ENCODE measurements at places on chromosomes 6 and 20.

GRCh38 chr6:138410972-138411880 is 7.2 kb downstream of the HEBP2 start:
- H3K4me1 ChIP-seq: peaks cover 9% of the 10 kb centered on the region
- no peak overlapping the region for H3K4me3 ChIP-seq
- DNase-seq: no peak
- H3K36me3 ChIP-seq: peaks cover 63% of the 10 kb centered on the region

DNA sequence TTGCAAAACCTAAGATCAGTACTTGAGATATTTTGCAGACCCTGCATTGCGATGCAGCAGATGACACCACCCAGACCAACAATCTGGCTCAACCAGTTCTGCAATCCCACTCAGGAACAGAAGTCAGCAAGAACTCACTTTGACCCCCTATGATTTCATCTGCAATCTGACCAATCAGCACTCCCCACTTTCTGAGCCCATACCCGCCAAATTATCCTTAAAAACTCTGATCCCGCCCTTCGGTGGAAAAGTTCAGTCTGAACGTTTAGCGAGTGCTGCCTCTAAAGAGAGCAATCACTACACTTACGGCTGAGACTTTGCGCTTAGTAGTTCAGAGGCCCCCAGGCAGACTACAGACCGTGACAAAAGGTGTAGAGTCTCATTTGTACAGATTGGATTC is 17.3 kb upstream of the KIAA1586 start:
- H3K4me3 ChIP-seq: no peak overlapping the region
- H3K27ac ChIP-seq: no peak overlapping the region
- no peaks in the 10 kb centered on the region for H3K27me3 ChIP-seq
- no peak for DNase-seq
- H3K36me3 ChIP-seq: peaks cover 19% of the 10 kb centered on the region

DNA sequence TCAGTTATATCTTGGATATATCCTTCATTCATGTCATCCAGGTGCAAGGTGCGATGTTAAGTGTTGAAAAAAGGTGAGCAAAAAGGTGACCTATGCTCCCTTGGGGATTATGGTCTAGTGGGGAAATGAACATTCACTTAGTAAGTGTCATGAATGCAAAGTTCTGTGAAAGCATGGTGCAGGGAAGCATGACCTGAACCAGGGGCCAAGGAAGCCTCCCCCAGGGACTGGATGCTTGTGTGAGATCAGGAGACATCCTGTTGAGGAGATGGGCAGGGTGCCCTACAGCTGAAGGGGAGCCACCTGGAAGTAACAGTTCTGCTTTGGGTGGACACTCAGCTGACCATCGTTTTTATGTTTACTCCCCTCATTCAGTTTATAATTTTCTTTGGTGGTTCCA is 179.5 kb downstream of the SYNDIG1 start:
- H3K4me1 ChIP-seq: peaks cover 9% of the 10 kb centered on the region
- no peak overlapping the region for H3K27ac ChIP-seq
- DNase-seq: no peak
- no peaks in the 10 kb centered on the region for H3K27me3 ChIP-seq
- H3K36me3 ChIP-seq: no peaks in the 10 kb centered on the region
- no peak overlapping the region for H3K4me3 ChIP-seq

- H3K27me3 ChIP-seq: no peaks in the 10 kb centered on the region
- H3K27ac ChIP-seq: no peak overlapping the region
- no peak overlapping the region for H3K4me3 ChIP-seq
- no peak for DNase-seq
These were observed 2.1 kb upstream of the THEMIS start for GRCh38 chr6:127902933-127903332.

DNA sequence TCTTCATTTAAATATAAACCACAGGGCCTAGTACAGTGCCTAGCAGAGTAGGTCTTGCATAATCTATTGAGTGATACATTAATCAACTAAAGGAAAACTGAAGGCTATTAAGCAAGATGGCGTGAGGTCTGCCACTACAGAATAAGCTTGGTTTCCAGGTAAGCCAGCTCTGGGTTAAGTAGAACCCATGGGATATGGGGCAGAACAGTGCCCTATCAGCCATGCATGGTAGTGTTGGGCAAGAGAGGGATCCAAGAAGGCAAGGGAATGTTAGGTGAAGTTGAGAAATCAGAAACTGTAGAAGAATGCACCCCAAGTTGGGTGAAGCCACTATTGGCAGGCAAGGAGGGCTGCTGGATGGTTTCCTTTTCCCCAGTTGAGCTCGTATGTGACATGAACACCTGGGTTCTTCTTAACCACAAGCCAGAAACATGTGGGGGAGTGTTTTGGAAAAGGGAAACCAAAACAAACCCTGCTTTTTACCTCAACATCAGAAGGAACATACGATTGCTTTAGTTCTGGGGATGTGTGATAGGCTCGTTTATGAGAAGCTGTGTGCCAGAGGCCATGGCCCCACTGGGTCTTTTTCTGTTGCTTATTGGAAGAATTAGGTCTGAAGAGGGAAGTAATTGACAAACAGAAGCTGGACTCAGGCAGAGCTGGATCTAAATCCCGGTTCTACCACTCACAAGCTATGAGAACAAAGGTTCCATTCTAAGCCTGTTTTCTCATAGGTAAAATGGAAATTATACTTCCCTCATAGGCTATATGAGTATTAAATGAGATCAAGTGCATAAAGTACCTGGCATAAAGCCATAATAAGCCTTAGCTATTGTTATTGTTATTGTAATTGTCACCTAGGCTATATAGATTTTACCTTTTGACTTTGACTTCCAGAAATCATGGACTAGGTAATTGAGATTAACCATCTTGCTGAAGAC is 33.5 kb downstream of the NEDD9 start:
- peaks cover 88% of the 10 kb centered on the region for H3K4me1 ChIP-seq
- H3K4me3 ChIP-seq: no peak overlapping the region
- no peaks in the 10 kb centered on the region for H3K36me3 ChIP-seq
- no peaks in the 10 kb centered on the region for H3K27me3 ChIP-seq

DNA sequence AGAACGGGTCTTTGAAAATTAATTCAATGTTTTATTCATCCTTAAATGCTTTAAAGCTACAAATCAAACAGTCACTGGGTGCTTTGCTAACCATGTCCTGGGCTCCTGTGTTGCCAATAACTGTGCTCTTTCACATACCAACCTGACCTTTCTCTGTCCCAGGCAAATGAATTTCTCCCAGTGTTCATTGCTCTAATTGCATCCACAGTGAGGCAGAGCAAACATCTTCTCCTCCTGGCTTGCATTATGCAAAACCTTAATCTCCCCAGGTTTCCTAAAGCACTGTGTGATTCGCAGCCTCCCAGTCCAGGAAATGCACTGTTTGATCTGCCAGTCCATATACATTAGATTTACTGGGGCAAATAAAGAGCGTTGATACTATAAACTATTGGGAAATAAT is 219.0 kb downstream of the PREX1 start:
- no peaks in the 10 kb centered on the region for H3K4me1 ChIP-seq
- H3K4me3 ChIP-seq: no peak overlapping the region
- peaks cover 60% of the 10 kb centered on the region for H3K27me3 ChIP-seq
- H3K27ac ChIP-seq: no peak overlapping the region

DNA sequence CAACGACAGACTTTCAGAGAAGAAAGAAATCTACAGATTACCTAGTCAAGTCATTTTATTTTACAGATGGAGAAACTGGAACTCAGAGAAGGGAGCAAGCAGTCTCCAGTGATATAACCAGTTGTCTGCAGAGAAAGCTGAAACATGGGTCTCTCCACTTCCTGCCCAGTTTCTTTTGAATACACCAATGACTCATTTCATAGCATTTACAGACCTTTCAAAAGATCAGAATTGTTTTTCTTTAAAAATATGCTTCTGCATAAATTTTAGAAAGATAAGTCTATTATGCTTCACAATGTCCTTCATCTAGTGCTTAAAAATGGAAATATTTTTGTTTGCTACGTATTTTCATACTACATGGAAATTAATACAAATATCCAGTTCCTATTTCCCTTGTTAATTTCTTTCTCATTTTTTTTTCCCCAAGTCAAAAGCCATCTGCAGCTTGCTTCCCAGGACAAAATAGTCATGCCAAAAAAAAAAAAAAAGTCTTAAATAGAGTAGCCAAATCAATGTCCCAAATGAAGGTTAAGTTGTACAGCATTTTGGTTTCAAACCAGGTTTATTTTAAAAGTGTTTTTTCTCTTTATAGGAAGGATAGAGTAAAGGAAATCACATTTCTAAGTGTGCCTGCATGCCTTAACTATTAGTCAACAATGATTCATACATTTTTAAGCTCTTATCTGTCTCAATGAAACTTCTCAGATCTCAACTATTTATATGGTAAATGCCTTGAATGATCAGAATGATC is 36.9 kb downstream of the ARHGAP18 start:
- H3K4me1 ChIP-seq: peaks cover 53% of the 10 kb centered on the region
- no peak for DNase-seq
- H3K36me3 ChIP-seq: no peaks in the 10 kb centered on the region
- no peaks in the 10 kb centered on the region for H3K27me3 ChIP-seq
- H3K27ac ChIP-seq: peak overlapping the region; percentile 93

GRCh38 chr6:11272491-11273192 is 40.2 kb upstream of the NEDD9 start:
- no peak overlapping the region for H3K27ac ChIP-seq
- H3K27me3 ChIP-seq: no peaks in the 10 kb centered on the region
- H3K4me1 ChIP-seq: peaks cover 18% of the 10 kb centered on the region
- H3K36me3 ChIP-seq: no peaks in the 10 kb centered on the region

GRCh38 chr20:2740702-2741101 is 48.1 kb downstream of the EBF4 start:
- no peak overlapping the region for H3K27ac ChIP-seq
- no peak overlapping the region for H3K4me3 ChIP-seq
- H3K27me3 ChIP-seq: peaks cover 44% of the 10 kb centered on the region
- DNase-seq: no peak

DNA sequence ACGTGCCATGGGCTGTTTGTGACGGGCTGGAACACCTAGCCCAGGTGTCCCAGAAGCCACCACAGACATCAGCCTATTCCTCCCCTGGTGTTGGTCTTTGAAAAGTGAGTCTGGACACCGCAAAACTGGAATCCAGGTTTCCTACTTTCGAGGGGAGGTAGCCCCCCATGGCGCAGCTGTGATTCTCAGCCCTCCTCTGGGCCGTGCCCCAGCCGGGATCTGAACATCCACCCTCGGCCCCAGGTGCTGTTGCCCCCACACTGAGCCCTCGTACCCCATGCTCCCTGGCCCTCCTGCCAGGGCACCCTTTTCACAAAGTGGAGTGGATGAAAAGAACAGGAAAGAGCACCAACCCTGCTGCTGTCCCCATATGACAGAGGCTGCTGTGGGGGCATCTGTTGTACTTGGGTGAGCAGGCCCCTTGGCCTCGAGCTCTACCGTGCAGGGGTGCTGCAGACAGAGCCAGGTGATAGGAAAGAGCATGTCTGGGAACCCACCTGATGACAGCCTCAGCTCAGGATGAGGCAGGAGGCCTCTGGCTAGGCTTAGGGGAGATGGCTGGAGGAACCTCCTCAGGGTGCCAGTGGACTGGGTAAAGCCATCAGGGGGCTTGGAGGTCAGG is 18.8 kb upstream of the MAS1L start:
- DNase-seq: no peak
- no peak overlapping the region for H3K4me3 ChIP-seq
- peaks cover 5% of the 10 kb centered on the region for H3K27me3 ChIP-seq
- H3K27ac ChIP-seq: no peak overlapping the region
- peaks cover 5% of the 10 kb centered on the region for H3K4me1 ChIP-seq

- peaks cover 36% of the 10 kb centered on the region for H3K4me1 ChIP-seq
- DNase-seq: no peak
- H3K4me3 ChIP-seq: no peak overlapping the region
- H3K27ac ChIP-seq: peak overlapping the region; percentile 70
These were observed 12.9 kb downstream of the AKAP12 start for GRCh38 chr6:151252634-151253033.

- H3K4me3 ChIP-seq: no peak overlapping the region
- DNase-seq: no peak
- peak overlapping the region; percentile 29 for H3K27ac ChIP-seq
- peaks cover 3% of the 10 kb centered on the region for H3K36me3 ChIP-seq
These were observed 36.7 kb downstream of the SRC start for GRCh38 chr20:37382482-37383120.

DNA sequence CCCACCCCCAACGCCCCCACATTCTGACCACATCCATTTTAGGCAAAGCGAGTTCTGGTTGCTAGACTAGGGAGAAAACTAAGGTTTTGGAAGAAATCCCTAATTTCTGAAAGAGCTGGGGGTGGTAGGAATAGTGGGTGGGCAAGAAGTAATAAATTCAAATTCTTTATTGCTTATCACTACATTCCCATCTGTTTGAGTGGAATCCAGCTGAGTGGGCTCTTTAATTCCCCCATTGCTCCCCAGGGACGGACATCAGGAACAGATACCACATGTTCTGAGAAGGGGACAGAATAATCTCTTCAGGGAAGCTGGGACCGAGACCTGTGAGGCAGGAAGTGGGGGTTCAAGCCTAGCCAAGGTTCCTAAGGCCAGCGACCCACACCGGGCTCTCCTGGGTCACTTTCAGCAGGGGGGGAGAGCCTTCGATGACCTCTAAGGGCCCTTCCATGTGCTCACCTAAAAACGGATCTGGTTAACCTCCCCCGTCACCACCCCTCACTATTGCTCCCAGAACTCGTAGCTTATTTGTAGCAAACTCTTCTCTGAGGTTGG is 42.3 kb upstream of the MRPS10 start:
- no peak overlapping the region for H3K27ac ChIP-seq
- H3K4me1 ChIP-seq: peaks cover 19% of the 10 kb centered on the region
- peaks cover 12% of the 10 kb centered on the region for H3K36me3 ChIP-seq
- H3K27me3 ChIP-seq: no peaks in the 10 kb centered on the region

GRCh38 chr20:5039255-5039657 is 37.9 kb upstream of the SLC23A2 start:
- no peak overlapping the region for H3K4me3 ChIP-seq
- peaks cover 19% of the 10 kb centered on the region for H3K4me1 ChIP-seq
- DNase-seq: no peak
- H3K27ac ChIP-seq: no peak overlapping the region

GRCh38 chr6:113347436-113347835 is 509.7 kb upstream of the MARCKS start:
- peaks cover 2% of the 10 kb centered on the region for H3K36me3 ChIP-seq
- no peak for DNase-seq
- peaks cover 53% of the 10 kb centered on the region for H3K4me1 ChIP-seq
- no peak overlapping the region for H3K4me3 ChIP-seq

- no peak overlapping the region for H3K4me3 ChIP-seq
- peaks cover 32% of the 10 kb centered on the region for H3K27me3 ChIP-seq
- no peaks in the 10 kb centered on the region for H3K4me1 ChIP-seq
- no peaks in the 10 kb centered on the region for H3K36me3 ChIP-seq
- no peak for DNase-seq
- no peak overlapping the region for H3K27ac ChIP-seq
These were observed 147.2 kb downstream of the TRDN start for GRCh38 chr6:123489589-123489988.

DNA sequence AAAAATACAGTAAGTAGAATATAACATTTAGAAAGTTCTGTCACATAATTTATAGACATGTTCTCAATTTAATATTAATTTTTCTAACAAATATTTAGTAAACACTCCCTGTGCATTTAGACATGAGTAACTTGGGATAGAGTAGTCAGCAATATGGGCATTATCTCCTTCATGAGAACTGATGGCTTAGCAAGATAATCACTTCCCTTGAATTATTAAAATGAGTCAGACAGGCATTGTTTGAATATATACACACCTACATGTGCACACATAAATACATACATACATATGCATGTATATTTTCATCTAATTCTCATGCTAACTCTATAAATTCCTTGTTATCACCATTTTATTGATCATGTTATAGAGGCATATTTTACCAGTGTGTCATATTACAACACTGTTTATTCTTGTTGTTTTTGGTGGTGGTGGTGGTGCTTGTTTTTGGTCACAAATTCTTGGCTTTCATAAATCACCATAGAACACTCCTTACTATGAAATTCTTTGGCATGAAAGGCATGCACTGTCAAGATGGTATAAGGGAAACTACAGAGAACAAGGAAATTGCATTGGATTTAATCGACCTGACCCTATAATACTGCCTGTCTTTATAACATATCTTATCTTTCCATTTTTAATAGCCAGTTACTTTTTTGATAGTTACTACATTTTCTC is 434.5 kb upstream of the MANEA start:
- H3K36me3 ChIP-seq: no peaks in the 10 kb centered on the region
- H3K4me3 ChIP-seq: no peak overlapping the region
- no peaks in the 10 kb centered on the region for H3K4me1 ChIP-seq
- no peak overlapping the region for H3K27ac ChIP-seq

Measured in osteocyte (in vitro differentiated cells).